ENCODE measurements at places on chromosomes 13 and 19.
A peak's percentile ranks its signal among the peaks of the same experiment; 100 is the strongest.

DNA sequence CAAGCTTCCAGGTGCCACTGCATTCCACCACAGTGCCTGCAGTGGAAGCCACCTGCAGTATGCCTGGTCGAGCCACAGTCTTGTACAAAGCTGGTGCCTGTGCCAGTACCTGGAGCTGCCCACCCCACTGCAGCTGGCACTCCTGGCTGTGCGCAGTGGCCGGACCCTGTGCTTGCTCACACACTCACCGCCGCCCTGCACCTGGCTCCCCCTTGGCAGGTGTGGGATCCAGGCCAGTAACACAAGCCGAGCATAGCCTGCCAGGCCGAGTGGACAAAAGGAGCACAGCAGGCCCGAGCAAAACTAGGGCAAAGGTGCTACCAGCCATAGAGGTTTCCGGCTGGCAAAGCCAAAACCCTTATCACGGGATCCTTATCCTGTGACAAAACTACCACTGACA is 18.5 kb downstream of the UGGT2 start:
- no peak for DNase-seq

GRCh38 chr13:48476686-48477085 is 56.2 kb downstream of the RCBTB2 start:
- no peak for DNase-seq

- no peak for DNase-seq
Measured at GRCh38 chr13:51481656-51482055, 28.8 kb upstream of the INTS6 start.

DNA sequence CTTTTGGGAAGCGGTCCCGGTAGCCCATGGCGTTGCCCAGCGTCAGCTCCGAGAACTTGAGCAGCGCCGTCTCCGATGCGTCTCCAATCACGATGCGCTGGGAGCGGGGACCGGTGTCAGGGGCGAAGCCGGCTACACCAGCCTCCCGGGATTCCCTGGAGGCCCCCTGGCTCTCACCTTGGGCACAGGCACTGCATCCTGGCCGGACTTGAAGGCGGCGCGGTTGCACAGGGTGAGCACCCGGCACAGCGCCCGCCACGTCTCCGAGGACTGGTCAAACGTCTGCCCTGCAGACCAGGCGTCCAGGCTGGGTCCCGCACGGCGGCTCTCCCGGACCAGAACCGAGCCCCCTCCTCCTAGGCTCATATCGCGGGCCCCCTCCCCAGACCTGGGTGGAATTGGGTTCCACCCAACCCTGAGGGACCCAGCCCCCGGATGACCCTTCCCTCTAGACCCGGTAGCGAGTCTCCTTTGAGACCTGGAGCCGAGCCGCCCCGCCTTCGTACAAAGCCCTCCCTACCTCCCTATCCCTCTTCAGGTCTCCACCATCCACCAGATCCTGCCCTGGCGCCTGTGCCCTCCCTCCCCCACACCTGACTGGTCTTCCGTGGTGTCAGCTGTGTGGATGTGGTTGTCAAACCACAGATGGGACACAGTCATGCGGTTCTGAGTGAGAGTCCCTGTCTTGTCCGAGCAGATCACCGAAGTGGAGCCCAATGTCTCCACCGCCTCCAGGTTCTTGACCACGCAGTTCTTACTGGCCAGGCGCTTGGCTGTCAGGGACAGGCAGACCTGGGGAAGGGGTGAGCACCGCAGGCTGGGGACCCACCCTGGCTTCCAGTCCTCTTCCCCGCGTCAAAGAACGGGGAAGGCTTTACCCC is 4.8 kb downstream of the ATP4A start:
- no peak for DNase-seq

GRCh38 chr13:73754241-73754640 is 380.0 kb downstream of the KLF12 start:
- DNase-seq, result no peak

DNA sequence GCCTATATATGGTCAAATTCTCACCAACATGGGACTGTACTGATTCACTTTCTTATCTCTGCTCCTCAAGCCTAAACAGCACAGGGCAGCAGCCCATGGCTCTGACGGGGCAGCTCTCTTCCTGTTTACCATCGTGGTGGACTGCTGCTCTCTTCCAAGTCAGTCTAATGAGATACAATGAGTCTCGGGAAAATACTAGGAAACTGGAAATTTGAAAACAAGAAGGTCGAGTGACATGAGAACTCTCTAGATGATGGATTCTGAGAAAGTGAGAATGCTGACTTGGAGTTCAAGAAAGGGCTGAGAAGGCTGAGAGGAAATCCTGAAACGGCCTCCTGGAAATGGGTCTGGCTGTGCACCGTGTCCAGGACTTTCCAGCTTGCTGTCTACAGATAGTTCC is 122.8 kb upstream of the ARGLU1 start:
- no peak for DNase-seq

GRCh38 chr13:103694033-103694432 is 627.8 kb upstream of the SLC10A2 start:
- DNase-seq, result peak; percentile 94

Measured in SK-N-DZ (cell line).